Right ventricle myocardium inferior (tissue), 1 donor: ENCODE measurements at places on chromosomes 2 and 18. TPM values are rescaled to one million over a fixed set of nuclear protein-coding genes. Genes with fewer than 3 reads are reported as not detected.

DNA sequence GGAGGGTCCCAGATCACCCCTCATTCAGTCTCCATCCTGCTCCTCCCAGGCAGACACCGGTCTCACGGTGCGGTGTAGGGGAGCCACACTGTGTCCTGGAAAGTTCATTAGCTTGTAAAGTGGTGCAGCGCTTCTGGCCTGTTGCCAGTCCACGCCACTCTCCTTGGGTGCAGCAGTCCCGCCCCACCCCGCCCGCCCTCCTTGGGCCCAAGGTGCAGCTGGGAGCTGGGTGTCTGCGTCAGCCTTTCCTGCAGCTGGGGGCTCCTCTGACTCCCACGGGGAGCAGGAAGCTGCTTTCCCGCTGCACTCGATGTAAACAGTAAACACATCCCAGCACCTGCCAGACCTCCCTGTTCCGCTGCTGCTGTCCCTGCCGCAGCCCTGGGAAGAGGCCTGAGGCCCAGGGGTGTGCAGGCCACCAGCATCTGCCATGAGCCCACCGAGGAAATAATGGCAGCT lies 53.8 kb upstream of the ASB18 start:
- no peak for DNase-seq

GRCh38 chr18:36862182-36862581 lies 33.3 kb downstream of the KIAA1328 start:
- DNase-seq = no peak

- DNase-seq = no peak
These were observed 12.4 kb upstream of the CCDC88A start for GRCh38 chr2:55431982-55432627.

GRCh38 chr18:48790869-48791635 lies 159.7 kb downstream of the SMAD7 start:
- DNase-seq = no peak

GRCh38 chr2:63827749-63828148 lies 13.9 kb upstream of the UGP2 start:
- no peak for DNase-seq

DNA sequence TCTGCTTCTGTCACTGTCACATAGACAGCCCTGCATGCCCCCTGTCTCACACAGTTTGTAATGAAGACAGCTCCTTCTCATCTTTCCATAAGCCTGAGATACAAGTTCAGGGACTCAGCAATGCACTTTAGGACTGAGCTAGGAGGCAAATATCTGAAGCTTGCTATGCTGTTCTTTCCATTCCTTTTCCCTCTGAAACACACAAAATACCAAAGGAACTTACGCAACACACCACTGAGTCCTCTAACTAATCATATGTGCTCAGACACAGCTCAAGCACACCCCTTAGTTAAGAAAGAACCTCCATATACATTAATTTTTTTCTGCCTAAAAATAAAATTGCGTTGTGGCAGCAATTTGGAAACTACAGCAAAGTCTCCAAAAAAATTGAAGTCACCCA lies 17.9 kb downstream of the SERPINB8 start:
- DNase-seq = no peak

GRCh38 chr2:97858442-97858841 lies 137.3 kb downstream of the TMEM131 start:
- no peak for DNase-seq

DNA sequence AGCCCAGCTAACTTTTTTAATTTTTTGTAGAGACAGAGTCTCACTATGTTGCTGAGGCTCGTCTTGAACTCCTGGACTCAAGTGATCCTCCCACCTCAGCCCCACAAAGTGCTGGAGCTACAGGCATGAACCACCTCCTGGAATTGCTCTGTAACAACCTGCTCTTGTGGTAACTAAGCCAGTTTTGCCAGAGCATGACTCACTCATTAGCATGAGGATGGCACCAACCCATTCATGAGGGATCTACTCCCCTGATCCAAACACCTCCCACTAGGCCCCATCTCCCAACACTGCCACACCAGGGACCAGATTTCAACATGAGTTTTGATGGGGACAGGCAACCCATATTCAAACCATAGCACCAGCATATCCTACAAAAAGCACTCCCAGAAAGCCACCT lies 348.9 kb upstream of the RAB12 start:
- DNase-seq = no peak

DNA sequence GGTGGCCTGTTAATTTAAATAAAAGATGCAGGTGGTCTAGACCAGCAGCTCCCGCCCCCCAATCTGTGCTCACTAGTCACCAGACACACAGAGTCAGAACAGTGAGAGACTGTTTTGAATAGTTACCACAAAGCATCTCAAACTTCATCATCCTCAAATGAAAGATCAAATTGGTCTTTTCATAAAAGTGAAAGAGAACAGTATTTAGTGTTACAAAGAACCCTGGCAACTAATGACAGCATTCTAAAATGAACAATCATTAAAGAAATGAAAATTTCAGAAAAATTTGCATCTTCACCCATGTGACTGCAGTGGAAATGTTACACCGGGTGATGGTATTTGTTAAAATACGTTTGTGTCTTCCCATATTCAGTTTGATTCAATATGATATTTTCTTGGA lies 65.5 kb upstream of the PMAIP1 start:
- no peak for DNase-seq

DNA sequence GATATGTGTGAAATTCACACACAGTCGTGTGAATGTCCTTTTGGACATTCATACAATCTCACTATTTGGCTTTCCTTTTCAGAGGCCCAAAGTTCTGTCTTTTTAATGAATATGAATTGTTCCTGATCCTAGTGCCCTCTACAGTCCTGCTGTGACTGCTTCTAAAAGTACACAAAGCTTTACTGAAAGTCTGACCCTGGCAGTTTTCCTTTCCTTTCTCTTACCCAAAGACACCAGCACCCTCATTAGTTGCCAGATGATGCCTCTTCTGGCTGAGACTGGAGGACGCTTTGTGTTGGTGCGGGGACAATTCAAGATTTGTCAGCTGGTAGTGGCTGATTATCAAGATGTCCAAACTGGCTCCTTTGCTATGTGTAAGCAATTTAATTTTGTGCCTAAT lies 81.8 kb upstream of the CDCA7 start:
- no peak for DNase-seq

DNA sequence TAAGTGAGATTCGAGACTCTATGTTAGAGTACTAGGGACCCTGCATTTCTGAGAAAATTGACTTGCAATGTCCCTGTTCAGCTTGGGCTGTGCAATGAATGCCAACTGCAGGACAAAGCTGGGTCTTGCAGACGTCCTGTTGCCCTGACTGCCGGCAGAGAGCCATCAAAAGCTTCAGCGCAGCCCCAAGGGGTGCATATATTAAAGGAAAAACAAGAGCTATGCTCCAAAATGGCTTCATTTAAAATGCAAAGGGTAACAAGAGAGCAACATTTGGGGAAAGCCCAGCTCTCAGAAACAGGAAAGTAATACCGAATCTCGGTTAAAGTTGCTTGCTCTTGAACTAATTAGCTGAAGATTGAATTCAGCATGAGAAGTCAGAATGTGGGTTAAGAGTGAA lies 110.9 kb upstream of the PNPT1 start:
- no peak for DNase-seq

- DNase-seq = no peak
These were observed 148.8 kb upstream of the SRD5A2 start for GRCh38 chr2:31729442-31730092.

DNA sequence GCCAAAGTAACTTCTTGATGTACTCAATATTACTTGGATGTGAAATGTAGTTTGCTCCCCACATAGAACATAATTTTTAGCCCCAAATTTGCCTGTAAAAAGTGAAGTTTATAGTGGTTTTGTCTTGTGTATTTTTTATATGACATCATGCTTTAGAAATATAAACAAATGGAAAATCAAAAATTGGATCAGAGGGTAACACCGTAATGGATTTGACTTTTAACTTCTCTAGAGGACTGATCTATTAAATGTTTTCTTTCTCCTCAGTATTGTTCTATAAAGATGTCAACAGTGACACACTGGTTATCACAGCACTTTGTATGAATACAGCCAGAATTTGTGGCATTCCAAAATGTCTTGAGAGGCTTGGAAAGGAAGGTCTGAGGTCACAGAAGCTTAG lies 45.6 kb upstream of the RASGRP3 start:
- no peak for DNase-seq

DNA sequence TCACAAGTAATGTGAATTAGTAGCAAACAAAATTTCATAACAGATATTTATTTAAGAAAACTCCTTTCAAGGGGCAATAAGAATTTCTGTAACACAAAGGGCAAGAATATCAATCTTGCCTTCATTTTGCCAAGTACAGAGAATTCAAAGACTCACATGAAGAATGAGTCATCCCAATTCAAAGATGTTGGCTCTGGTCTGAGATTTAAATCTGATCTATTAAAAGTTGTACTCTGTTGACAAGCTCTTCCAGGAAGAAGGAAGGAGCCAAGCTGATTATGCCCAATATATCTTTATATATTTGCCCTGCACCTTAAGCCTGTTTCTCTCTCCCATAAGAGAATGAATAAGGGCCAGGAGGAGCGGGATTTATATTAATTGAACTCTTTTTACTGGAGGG lies 55.9 kb upstream of the RPE start:
- DNase-seq = no peak

GRCh38 chr2:79619442-79619841 lies 106.6 kb downstream of the CTNNA2 start:
- no peak for DNase-seq

GRCh38 chr18:48838921-48839818 lies 111.6 kb downstream of the SMAD7 start:
- DNase-seq = peak; percentile 11

GRCh38 chr2:28624436-28624792 lies 127.2 kb upstream of the PPP1CB start:
- no peak for DNase-seq

GRCh38 chr2:239209783-239210182 lies 191.0 kb downstream of the HDAC4 start:
- DNase-seq = no peak

DNA sequence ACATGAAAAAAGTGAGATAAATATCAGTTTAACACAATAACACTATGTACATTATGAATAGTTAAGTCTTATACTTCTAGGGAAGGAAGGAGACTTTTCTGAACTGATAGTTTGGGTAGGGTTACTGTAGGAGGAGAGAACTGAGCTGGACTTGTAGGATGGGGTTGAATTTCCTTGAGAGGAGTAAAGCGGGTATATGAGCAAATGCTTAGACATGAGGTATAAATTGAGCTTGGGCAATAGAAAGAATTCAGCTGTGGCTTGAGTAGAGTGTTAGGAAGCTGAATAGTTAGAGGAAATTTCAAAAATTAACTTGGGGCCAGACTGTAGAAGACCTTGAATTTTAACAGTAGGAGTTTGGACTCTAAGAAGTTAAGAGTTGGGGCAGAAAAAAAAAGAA lies 45.1 kb downstream of the LCLAT1 start:
- DNase-seq = no peak

DNA sequence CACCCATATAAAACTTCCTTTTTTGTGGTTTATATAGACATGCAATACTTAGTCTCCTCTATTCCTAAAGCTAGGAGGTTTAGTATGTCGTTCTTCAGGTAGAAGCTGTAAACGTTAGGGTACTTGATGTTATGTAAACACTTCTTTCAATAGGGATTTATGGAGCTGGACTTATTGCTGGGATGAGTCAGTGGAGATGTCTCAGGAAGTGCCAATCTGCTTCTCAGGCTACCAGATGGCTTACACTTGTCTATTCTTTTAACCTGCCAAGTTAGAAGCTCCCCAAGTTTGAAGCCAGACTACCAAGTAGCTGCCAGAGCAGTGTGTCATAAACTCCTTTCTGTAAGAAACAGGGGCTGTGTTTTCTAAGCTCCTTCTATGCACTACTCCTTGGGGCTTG lies 756.5 kb upstream of the LRRTM1 start:
- DNase-seq = no peak

DNA sequence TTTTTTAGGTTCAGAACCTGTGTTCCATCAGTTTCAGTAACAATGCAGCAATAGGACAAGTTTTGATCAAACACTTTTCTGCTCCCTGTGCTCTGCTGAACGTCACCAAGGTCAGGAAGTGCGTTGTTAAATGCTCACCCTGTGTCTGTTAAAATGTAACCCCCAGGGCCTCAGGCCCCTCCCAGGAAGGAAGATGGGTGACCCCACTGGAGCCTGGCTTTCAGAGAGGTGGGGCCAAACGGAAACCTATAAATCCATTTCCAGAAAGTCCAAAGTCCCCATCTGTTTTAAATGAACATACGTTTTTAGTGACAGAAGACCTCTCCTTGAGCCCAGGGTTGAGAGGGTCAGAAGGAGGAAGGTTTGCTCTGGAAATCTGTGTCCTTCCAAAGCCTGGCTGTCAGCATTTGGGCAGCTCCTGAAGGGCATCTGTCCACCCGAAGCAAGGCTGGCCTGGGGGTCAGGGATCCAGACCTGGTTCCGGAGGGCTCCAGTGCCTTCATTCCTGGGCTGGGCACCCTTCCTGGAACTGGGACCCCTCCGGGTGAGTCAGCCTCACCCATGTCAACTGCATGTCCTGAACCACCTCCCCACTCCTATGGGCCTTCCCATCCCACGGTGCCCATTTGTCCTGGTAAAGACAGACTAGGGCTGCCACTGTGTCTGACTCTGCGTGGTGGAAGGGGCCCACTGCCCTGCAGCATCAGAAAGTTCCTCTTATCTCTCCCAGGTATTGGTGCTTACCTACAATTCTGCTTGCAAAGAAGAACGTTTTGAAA lies 117.4 kb upstream of the COPS8 start:
- DNase-seq = no peak

- DNase-seq = no peak
These were observed 8.2 kb downstream of the CYP26B1 start for GRCh38 chr2:72139471-72139873.

DNA sequence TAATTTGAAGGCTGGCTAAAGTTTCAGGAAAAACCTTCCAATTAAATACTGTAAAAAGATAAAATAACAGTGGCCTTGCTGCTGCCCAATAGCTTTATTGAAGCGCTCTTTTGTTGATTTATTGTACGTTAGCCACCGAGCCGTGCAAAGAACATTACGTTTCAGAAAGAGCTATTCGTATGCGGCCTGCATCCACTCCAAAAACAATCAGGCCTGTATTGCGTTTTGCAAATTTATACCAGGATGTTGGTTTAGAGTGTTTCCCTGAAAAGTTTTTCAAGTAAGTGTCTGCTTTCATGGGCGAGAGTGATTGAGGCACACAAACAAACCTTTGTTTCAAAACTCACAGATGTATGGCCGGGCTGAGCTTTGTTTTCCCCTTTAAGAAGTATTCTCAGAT lies 257.2 kb upstream of the SALL3 start:
- DNase-seq = no peak

- no peak for DNase-seq
These were observed 11.6 kb downstream of the ATG16L1 start for GRCh38 chr2:233263045-233263570.

Gene BMPR2
- 45.3 TPM for total RNA-seq

Gene DCTN1
- total RNA-seq = 182 TPM

Gene CRYBA2
- total RNA-seq = not detected

Gene RAB27B
- total RNA-seq = 0.08 TPM

Gene RGPD3
- 0.16 TPM for total RNA-seq

Gene GAL3ST2
- total RNA-seq = not detected

Gene ZNF512
- total RNA-seq = 18.3 TPM

Gene CNTNAP5
- not detected for total RNA-seq

Gene GCG
- total RNA-seq = not detected

Gene SAG
- not detected for total RNA-seq

Gene VIT
- 21.6 TPM for total RNA-seq

Gene CD28
- 0.78 TPM for total RNA-seq
